Activated naive CD4-positive, alpha-beta T cell treated with Interleukin-2 at 50 U/mL for 16 hours (primary cell): ENCODE measurements at places on chromosomes 11 and 22.

GRCh38 chr22:28581016-28581415, 98.6 kb downstream of the TTC28 start:
- DNase-seq = no peak

- no peak for DNase-seq
Observed at GRCh38 chr22:29816539-29816938, 21.5 kb downstream of the ASCC2 start.

GRCh38 chr11:44681698-44682097, 45.1 kb upstream of the TSPAN18 start:
- DNase-seq = no peak

DNA sequence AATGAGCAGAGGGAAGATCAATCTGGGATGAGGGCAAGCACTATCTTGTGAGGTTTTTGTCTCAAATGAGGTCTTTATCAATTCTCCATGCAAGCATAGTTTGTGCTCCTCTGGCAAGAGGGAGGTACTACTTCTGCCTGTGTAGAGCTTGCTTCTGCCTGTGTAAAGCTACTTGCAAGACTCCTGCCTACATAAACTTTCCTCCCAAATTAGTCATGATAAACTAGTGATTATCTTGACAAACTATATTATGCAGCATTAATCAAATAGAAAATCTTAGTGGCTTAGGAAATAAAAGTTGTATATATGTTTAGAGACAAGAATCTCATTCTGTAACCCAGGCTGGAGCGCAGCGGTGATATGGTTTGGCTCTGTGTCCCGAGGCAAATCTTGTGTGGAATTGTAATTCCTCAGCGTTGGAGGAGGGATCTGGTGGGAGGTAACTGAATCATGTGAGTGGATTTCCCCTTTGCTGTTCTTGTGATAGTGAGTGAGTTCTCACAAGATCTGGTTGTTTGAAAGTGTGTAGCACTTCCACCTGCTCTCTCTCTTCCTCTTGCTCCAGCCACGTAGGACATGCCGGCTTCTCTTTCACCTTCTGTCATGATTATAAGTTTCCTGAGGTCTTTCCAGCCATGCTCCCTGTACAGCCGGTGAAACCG, 8.0 kb upstream of the MMP10 start:
- DNase-seq = no peak

GRCh38 chr22:49936018-49936972, 17.9 kb downstream of the CRELD2 start:
- DNase-seq = peak; percentile 97

GRCh38 chr11:61144511-61145179, 16.6 kb downstream of the VPS37C start:
- DNase-seq = no peak

DNA sequence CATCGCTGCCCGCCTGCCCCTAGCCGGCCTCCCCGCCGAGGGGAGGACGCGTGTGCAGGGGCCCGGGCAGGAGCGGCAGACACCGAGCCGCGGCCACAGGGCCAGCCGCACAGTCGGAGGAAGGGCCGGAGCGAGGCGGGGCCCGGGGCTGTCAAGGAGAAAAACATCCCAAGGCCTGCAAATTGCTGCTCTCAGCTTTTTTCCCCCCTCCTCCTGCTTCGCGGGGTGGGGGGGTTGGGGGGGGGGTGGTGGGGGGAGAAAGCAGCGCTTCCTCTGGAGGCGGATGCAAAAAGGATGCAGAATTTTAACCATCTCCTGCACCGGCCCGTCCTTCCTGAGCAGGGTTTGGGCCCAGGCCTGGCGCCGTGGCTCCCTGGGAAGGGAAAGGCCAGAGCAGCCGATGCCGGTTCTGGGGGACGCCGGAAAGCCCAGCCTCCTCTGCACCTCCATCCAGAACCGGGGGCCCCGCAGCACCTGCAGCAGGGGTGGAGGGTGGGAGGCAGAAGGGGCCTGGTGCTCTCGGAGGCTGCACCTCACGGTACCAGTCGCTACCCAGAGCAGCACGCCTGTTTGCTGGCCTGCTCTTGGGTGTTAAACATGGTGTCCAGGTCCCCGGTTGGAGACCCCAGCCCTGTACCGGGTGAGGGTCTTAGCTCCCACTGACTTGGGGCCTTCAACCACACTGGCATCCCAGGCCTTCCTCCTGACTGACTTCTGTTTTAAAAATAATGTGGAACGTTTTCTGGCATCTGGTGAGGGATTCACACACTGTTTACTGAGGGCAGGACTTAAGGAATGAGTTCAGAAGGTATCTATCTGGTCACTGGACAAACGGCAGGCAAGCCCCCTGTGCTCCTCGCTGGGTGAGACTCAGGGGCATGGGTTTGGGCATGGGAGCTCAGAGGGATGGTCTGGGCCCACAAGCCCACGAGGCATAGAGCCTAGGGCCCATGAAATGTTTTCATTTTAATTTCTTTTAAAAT, 77.4 kb upstream of the WNT7B start:
- peak; percentile 45 for DNase-seq

DNA sequence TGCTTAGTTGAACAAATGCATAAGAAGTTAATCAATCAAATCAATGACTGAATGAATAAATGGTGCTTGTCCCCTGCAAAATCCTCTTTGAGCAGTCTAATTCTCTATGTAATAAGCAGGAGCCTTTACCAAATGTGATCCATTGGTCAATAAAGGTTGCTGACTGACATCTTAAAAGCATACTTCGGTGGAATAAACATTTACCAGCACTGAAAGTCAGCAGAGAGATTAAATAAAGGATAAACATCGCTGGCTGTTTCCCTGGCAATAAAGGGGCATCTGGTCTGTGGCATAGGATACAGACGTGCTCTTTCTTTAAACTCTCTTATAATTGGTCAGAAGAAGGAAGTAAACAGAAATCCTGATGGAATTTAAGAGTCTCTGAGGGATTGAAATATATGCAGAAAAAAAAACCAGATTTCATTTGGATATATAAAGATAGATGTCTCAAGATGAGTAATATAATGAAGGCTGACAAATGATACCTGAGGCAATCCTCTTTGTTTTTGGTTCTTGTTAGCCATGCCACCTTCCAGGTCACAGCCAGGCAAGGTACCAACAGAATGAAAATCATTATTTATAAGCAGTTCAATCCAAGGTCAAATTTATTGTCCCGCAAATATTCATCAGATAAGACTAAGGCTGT, 578.4 kb upstream of the CCDC90B start:
- no peak for DNase-seq

DNA sequence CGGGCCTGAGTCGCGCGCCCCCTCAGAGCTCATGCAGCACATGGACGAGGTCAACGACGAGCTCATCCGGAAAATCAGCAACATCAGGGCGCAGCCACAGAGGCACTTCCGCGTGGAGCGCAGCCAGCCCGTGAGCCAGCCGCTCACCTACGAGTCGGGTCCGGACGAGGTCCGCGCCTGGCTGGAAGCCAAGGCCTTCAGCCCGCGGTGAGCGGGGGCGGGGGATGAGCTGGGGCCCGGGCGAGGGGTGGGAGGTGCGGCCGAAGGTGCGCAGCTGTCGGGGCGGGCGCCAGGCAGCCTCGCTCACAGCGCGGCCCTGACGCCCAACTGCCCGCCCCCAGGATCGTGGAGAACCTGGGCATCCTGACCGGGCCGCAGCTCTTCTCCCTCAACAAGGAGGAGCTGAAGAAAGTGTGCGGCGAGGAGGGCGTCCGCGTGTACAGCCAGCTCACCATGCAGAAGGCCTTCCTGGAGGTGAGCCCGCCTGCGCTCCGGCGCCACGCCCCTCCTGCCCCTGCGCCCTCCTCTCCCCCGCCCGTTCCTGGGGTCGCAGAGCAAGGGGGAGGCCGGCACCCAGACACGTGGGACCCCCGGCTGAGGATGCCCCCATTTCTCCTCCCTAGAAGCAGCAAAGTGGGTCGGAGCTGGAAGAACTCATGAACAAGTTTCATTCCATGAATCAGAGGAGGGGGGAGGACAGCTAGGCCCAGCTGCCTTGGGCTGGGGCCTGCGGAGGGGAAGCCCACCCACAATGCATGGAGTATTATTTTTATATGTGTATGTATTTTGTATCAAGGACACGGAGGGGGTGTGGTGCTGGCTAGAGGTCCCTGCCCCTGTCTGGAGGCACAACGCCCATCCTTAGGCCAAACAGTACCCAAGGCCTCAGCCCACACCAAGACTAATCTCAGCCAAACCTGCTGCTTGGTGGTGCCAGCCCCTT, 20.5 kb downstream of the EPS8L2 start:
- peak; percentile 56 for DNase-seq

GRCh38 chr11:118000850-118001228, 14.6 kb downstream of the IL10RA start:
- no peak for DNase-seq

DNA sequence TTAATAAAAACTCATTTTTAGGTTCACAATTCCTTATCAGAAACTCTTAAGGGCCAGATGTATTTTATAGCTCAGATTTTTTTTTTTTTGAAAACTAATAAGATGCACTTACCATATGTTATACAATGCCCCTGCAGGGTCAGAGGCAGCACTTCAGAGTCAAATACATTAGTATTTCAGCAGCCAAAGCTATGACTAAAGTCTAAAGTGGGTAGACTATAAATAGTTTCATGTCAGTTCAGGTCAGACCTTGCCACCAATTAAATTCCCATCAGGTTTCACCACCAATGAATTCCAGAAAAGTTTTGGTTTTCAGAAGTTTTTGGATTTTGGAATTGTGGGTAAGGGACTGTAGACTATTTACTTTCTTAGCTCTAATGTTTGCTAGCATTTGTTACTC, 75.9 kb downstream of the FAM83F start:
- DNase-seq = no peak

GRCh38 chr11:95111923-95112540, 22.4 kb downstream of the ENDOD1 start:
- DNase-seq = no peak

DNA sequence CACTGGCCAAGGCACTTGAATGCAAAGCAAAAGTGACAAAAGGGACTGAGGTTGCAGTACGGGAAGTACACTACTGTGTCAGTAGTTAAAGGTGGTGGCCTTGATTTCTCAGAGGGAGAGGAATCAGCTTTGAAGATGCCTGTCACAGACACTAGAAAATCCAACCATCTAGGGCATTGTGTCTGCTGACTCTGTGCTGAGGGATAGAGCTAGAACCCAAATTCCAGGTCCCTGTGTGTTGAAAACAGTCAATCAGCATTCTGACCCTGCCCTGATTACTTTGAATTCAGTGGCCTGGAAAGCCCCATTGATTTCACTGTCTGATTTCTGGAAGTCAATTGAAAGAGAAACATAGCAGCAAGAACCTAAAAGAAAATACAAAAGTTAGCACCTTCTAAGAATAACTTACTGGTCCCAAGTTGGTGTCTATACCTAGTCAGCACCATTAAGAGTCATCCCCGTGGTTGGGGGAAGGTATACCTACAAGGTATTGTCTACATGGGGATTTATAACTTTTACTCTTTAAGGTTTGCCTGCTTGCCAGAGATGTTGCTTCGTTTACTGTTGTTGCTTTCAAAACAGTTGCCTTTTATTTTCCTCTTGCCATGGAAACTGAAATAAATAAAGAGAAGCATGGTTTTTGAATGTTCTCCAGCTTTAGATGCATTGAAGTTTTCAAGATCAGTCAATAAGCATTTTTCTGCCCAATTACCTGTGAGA, 97.3 kb downstream of the PDHX start:
- peak; percentile 34 for DNase-seq

DNA sequence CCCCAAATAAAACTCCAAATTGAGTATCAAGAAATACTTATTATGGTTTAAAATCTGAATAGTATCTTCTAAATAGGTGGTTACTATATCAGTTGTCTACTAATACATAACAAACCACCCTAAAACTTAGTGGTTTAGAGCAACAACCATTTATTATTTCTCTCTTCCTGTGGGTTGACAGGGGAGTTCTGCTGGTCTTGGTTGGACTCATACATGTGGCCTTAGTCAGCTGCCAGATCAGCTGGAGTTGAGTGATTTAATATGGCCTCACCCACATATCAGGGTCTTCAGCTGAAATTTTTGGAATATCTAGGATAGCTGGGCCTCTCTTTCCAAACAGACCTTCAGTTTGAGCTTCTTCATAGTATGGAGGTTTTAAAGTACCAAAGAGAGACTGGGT, 34.5 kb downstream of the C11orf65 start:
- no peak for DNase-seq

DNA sequence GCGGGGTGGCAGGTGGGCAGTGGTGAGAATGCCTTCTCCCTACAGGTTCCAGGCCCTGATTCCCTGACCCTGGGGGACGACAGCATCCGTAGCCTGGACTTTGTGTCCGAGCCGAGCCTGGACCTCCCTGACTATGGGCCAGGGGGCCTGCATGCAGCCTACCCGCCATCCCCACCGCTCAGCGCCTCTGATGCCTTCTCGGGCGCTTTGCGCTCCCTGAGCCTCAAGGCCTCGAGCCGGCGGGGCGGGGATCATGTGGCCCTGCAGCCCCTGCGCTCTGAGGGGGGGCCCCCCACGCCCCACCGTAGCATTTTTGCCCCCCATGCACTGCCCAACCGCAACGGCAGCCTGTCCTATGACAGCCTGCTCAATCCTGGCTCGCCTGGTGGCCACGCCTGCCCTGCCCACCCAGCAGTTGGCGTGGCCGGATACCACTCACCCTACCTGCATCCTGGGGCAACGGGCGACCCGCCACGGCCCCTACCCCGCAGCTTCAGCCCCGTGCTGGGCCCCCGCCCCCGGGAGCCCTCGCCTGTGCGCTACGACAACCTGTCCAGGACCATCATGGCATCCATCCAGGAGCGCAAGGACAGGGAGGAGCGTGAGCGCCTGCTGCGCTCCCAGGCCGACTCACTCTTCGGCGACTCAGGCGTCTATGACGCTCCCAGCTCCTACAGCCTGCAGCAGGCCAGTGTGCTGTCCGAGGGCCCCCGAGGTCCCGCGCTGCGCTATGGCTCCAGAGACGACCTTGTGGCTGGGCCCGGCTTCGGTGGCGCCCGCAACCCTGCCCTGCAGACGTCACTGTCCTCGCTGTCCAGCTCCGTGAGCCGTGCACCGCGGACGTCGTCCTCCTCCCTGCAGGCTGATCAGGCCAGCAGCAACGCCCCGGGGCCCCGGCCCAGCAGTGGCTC, 7.9 kb downstream of the CCDC188 start:
- no peak for DNase-seq

DNA sequence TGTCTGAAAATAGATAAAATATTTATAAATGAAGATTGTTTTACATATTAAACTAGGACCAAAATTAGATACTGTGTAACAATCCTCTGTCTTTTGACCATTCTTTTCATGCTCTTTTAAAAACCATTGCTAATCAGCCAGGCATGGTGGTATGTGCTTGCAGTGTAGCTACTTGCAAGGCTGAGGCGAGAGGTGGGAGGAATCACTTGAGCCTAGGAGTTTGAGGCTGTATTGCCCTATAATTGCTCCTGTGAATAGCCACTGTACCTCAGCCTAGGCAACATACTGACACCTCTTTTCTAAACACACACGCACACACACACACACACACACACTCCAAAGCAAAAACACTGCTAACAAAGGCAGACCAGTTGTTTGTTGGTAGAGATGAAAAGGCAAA, 259.2 kb downstream of the JRKL start:
- DNase-seq = no peak

- DNase-seq = no peak
Observed at GRCh38 chr22:19402642-19403191, 28.8 kb downstream of the HIRA start.

- DNase-seq = no peak
Observed at GRCh38 chr22:24315367-24315966, 44.8 kb downstream of the SPECC1L start.

- DNase-seq = no peak
Observed at GRCh38 chr11:94576306-94576705, 9.1 kb downstream of the PIWIL4 start.
